ENCODE measurements at places on chromosomes 4 and X.

- DNase-seq, result no peak
These were observed 2024.1 kb upstream of the TENM3 start for GRCh38 chr4:180219080-180219479.

DNA sequence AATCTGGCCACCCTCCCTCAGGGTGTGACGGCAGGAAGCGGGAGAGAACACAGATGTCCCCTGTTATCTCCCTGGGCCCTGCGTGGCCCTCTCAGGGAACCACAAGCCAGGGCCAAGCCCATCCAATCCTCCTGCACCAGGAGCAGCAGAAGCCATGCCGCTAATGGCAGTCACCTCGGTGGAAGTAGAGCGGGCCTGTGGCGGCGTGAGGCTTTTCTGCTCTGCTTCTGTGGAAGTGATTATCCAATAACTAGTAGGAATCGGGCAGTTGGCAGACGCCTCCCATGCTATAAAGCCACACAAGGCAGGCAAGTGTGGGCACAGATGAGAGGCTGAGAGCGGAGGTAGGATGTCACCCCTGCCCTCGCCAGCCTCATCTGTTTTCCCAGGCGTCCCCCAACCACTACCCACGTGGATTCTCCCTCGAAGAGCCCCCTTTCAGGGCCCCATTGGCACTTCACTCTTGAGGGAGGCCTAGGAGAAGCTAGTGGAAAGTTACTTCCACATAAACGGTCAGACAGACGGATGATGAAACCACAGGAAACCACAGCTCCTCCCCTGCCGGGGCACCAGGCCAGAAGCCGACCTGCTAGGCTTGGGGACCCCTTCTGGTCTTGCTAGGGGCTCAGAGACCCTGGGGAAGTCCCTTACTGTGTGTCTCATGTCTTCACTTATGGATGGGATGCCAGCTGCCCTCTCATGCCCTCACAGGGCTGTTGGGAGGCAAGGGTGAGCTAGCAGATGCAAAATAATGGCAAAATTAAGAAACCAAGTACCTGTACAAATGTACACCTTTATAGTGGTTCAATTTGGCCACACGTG lies 18.8 kb upstream of the TMSB4X start:
- no peak for DNase-seq

GRCh38 chrX:3520982-3521381 lies 174.5 kb upstream of the MXRA5 start:
- DNase-seq, result no peak

GRCh38 chr4:242121-242848 lies 63.0 kb downstream of the ZNF732 start:
- peak; percentile 6 for DNase-seq

DNA sequence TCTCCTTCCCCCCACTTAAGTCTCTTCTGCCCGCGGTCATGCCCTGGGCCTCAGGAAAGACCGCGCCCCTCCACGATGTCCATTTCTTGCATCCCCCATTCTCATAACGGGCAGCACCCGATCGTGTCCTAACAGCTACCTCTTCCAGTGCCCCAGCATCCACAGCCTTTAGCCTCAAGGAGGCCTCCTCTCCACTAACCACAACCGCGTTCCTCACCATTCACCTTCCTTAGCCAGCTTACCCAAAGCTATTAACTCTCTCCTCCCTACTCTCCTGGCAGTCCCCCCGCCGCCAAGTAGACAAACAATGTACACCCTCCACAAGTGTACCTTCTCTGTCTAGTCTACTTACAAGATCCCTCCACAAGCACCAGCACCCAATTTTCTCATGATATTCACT lies 58.6 kb upstream of the PAGE5 start:
- DNase-seq, result no peak

GRCh38 chr4:82988323-82988832 lies 22.2 kb downstream of the LIN54 start:
- no peak for DNase-seq

DNA sequence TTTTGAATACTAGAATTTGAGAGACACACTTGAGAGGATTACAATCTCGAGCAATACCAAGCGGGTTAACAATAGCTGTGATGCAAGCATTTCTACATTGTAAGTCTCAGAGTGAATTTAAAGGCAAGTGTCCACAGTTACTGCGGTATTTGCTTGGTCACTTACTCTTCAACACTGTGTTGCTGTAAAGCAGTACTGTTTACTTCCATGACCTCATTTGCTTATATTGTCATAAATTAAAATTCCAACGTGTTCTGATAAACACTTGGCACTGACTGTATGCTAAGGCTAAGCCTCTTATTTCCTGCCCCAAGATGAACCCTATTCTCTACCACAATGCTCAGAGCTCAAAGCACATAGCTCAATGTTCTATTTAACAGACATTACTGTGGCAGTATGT lies 11.1 kb downstream of the EXOC1L start:
- no peak for DNase-seq

DNA sequence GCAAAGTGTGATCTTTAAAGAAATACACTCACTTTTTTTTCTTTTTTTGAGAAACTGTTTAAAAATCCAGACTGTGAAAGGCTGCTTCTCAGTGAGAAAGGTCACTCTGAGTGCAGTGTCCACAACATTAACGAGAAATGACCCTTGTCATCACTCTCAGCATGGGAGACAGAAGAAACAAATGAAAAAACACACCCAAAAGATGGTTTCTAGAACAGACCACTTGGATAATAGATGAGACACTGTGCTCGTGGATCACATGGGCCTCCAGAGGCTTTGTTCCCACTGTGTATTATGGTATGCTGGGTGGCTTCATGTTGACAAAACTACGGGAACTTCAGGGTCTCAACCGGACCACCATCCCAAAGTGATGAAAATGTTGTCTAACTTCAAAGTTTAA lies 64.9 kb downstream of the NEUROG2 start:
- no peak for DNase-seq

DNA sequence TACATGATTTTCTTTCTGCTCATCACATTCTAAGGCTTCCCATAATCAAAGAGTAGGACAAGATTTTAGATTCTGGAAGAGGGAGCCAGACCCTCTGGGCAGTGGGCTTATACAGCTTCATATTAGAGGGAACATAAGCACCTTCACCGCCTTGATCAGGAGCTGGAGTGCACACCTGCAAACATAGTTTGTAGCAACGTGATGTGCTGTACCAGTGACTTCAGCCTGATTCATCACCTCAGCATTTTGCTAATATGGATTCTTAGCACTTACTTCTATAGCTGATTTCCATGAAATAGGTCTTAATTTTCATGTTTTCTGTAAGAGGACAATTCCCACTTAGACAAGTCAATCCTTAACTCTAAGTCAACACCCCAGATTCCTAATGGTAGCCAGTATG lies 36.7 kb downstream of the PCDH18 start:
- no peak for DNase-seq

- DNase-seq, result no peak
These were observed 25.1 kb upstream of the ANK2 start for GRCh38 chr4:113024388-113024787.

DNA sequence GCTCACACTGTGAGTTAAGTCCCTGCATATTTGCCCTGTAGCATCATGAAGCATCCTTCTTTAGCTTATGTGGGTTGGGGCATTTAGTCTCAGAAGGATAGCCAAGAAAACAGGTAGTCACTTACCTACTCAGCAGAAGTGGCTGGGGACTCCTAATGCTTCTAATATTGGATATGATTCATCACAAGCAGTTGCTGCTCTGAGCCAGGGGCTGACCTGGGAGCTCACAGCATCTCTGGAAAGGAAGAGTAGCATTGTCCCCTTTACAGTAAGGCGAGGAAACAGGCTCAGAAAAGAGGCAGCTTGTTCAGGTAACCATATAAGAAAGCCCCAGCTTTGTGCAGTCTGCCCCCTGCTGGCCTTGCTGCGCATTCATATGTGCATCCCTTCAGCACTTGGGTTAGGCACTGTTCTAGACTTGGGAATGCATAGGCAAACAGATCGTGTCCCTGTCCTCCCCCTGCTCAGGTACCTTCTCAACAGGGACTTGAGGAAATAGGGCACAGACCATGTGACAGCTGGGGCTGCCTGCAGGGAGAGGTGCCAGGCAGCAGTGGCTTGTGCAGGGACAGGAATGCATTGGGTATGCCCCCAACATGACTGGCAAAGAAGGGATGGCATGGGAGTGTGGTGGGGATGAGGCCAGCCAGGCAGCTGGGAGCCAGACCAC lies 35.7 kb upstream of the TBC1D14 start:
- peak; percentile 54 for DNase-seq

DNA sequence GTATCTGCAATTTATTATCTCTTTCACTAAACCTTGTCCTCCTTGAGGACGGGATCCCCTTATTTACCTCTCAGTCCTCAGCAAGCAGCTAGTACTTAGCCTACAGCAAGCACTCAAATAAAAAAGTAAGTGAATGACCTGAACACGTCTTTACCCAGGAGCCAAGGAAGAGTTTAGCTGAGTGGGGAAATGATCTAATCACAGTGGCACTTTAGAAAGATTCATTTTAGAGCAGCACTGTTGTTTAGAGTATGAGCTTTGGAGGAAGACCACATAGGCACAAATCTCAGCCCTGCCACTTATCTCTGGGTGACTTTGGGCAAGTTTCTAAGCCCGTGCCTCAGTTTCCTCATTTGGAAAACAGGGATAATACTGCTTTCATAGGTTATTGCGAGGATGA lies 2.7 kb downstream of the FAM120C start:
- DNase-seq, result no peak

- no peak for DNase-seq
These were observed 636.6 kb downstream of the FAT4 start for GRCh38 chr4:125951261-125951887.

DNA sequence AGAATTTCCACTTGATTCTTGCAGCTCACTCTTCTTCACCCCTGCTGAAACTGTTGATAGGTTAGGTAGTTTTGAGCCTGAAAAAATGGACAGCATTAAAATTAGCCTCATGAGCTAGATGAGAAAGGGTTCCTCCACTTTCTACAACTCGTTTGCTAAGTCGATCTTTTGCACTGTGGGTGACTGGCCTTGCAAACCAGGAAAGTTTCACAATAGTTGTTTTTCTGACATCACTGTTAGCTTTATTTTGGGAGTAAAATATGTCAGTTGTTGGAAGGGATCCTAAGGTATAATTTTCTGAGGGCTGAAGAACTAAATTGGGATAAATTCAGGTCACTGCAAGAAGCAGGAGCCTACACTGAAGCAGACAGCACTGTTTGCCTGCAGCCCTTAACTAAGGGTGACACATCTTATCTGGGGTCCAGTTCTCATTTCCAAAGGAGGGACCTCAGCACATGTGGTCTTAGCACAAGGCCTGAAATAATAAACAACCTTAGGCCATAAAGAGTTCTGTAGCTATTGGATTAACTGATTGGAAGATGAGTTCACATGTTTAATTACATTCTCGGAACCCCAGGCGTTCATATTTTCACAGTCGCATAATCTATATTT lies 29.1 kb downstream of the ANAPC4 start:
- DNase-seq, result no peak

DNA sequence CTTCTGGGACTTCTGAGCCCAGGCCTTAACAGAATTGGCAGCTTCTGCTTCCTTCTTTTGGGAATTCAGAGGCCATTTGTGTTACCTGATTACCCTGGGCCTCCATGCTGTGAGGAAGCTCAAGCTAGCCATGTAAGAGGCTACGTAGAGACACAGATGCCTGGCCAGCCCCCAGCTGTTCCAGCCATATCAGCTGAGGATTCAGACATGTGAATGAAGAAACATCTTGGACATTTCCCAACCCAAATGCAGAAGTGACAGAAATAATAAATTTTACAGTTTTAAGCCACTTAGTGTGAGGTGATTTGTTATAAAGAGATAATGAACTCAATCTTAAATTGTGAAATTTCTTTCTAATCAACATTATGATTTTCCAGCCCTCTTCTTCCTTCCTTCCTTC lies 18.7 kb upstream of the ZNF827 start:
- DNase-seq, result no peak

- DNase-seq, result no peak
These were observed 38.7 kb downstream of the KDM5C start for GRCh38 chrX:53186351-53186750.

DNA sequence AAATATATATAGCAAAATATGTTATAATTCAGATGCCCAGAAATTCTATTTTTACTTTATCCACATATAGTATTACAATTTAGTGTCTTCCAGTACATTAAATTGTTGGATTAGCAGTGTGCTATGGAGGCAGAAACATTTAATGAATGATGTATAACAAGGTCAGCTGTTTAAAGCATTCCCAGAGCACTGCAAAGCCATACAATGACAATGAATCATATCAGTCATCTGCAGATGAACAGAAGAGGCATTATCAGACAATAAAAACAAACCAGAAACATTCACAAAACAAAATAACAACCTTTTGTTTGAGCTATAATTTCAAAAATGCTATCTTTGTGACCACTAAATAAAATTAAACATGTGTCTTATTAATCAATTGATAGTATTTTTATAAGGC lies 524.2 kb downstream of the FAT4 start:
- DNase-seq, result no peak

DNA sequence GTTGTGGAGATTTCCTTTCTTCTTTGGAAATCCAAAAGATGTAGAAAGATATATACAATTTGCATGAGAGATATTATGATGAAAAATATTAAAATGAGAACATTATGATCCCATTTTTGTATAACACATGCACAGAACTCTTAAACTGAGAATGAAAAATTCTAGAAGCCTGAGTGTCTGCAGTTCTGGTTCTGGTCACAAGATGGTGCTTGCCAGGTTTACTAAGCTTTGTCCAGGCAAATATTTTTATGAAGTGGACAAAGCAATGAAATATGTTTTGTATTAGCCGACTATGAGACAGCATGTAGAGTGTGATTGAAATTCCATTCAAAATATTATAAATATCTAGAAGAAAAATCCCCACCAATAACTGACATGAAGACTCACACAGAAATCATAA lies 2.2 kb downstream of the PWWP3B start:
- DNase-seq, result no peak

DNA sequence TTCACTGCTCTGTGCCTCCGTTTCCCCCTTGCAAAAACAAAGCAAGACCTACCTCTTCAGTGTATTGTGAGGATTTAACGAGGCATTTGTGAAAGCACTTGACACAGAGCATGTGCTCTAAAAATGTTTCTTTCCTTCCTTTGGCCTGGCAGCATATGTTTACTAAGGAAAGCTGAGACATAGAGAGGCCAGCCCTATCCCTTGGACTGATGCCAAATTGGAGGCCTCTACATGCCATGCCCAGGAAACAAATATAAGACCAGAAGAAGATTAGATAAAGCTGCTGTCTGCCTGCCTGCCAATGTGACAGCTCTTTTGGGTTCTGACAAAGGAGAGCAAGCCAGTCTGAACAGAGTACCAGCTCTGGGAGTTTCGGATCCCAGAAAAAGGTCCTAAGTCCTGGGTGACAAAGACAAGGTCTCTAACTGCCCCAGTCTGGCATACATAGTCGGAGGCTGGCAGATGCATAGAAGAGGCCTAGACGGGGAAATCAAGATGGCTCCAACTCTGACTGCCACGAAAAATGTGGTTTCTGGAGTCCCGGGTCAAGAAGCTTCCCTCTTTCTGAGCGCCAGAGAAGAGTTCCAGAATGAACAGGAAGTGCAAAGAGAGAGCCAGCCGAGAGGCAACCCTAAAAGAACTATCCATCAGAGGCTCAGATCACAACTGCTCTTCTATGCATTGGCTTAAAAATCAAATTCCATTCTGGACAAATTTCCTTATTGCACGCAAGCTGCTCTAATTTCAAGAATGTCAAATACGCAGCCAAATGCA lies 25.8 kb downstream of the OTUD6A start:
- no peak for DNase-seq
